ENCODE measurements at places on chromosomes 7 and 10.

DNA sequence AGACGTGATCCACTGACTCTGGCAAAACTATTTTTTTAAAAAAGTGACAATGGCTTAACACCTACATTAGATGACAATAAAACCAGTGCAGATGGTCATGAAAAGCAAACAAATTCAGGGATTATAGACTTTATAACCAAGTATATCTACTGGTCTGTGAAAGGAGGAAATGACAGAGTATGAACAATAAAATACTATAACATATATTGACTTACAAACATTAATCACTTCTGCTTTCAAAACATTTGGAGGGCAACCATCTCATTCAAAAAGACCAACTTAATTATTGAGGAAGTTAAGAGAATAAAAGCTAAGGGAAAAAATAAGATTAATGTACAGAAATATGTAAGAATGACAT, 34.8 kb downstream of the JMJD1C start:
- no peak for DNase-seq

DNA sequence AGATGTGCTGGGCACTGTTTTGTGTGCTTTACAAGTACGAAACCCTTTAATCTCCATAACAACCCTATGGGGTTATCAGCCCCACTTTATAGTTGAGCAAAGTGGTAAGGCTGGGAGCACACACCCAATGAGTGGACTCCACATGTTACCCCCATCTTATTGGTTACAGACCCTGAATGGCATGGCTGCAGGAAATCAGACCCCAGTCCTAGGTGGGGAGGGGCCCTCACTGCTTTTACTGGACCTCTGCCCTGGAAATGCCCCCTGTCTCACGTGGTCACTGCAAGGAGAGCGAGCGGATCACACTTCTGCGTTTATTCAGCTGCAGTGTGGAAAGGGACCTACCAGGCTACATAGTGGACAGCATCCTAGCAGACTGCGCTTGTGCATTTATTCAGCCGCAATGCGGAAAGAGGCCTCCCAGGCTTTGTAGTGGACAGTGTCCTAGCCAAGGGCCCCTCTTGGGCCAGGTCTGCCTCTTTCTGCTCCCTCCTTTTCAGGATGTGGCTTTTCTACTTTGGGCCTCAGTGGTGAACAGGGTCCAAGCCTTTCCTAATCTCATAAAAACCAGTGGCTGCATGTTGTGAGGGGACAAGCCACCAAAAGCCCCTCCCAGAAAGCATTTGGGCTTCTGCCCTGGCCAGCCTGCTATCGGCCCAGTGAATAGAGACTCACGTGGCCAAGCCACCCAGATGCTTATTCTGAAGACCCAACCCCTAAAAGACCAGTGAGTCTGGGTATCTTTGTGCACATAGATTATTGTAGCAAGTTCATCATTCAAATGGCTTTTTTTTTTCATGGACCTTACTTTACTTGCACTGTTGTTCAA, 405.7 kb upstream of the RNF32 start:
- DNase-seq = no peak

GRCh38 chr7:99997545-99998137, 17.8 kb upstream of the ZKSCAN1 start:
- no peak for DNase-seq

GRCh38 chr7:50868426-50869100, 85.9 kb upstream of the GRB10 start:
- no peak for DNase-seq

Measured in RKO (cell line).